ENCODE measurements at places on chromosomes 1 and 21.

DNA sequence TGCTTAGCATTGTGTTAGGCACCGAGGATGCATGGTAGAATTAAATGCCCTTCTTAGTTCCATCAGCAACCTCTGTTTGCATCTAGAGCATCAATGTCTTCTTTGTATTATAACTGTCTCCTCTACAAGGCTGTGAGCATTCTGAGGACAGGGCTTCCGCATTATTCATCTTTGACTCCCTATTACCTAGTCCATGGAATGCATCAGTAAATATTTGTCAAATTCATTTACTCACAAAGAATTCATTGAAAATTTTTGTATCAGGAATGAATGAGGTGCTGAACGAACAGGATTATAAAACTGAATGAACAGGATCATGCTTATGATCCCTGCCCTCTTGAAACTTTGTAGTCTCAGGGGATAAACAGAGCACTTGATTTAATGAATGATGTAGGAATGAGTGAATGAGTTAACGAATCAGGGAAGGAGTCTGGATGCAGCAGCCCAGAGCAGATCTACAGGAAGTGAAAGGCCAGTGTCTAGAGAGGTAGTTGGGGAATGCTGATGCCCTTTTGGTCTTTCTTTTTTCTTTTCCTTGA, 2.8 kb downstream of the RHBDL2 start:
- DNase-seq = no peak

DNA sequence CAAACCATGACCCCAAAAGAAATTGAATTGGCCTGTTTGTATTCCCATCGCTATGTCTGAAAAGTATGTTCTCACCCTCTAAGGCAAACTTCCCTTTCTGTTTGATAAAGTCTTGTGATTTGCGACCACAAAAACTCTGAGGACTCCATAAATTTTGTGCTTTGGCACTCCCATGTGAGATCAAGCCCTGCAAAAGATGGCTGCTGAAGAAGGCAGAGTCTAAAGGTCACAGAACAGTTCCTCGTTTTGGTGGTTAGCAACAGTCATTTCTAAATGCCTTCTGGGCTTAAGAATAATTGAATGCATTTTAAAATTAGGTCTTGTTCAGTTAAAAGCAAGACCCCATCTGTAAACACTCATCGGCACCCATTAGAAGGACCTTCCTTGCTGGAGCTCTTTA, 441.6 kb downstream of the OMA1 start:
- DNase-seq = no peak

GRCh38 chr21:31201548-31201947, 142.5 kb downstream of the TIAM1 start:
- no peak for DNase-seq

- DNase-seq = no peak
These were observed 9.7 kb downstream of the CNTN2 start for GRCh38 chr1:205052690-205053089.

DNA sequence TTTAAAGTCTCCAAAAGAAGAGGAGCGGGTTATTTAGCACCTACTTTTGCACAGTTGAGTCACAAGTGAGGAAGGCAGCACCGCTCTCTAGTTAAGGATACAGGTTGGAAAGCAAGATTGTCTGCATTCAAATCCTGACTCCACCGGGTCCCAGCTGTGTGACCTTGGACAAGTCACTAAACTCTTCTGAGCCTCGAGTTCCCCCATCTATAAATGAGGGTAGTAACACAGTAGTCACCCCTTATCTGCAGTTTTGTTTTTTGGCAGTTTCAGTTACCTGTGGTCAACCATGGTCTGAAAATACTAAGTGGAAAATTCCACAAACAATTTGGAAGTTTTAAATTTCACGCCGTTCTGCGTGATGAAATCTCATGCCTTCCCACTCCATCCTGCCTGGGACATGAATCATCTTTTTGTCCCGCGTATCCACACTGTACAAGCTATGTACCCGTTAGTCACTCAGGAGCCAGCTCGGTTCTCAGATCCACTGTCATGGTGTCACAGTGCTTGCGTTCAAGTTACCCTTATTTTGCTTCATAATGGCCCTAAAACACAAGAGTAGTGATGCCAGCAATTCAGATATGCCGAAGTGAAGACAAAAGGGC, 49.4 kb downstream of the CAPZB start:
- DNase-seq = no peak

DNA sequence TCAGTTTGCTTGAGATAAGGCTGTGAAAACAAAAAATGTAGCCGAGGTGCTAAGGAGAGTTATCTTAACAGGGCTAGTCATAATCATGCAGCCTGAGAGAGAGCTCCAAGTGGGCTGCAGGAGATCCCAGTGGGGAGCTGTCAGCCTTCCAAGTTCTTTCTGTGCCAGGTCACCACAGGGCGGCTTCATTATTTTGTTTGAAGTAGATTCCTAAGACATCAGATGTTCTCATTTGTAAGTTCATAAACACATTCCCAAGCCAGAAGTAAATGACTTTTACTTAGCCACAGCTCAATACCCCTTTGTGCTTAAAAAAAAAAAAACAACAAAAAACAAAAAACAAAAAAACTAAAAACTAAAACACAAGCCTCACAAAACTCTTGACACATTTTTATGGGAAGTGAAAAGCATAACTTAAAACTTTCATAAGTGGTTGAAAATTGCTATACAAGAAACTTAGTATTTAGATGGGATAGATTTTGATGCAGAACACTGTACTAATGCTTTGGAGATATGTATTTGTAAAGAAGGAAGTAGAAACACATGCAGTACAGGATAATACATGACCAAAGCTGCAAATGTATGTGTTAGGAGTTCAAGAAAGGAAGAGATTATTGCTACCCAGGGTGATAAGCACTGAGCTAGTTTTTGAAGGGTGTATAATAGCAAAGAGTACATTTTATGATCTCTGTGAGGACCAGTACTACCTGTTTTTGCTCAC, 8.6 kb downstream of the CDC14A start:
- peak; percentile 9 for DNase-seq

- DNase-seq = peak; percentile 70
These were observed 90.8 kb upstream of the TMPRSS2 start for GRCh38 chr21:41598561-41599431.

- no peak for DNase-seq
These were observed 3.7 kb downstream of the PADI6 start for GRCh38 chr1:17375651-17376050.

GRCh38 chr21:32529679-32530078, 55.6 kb downstream of the TCP10L start:
- no peak for DNase-seq

- no peak for DNase-seq
These were observed 13.0 kb downstream of the FAM229A start for GRCh38 chr1:32349211-32349708.

DNA sequence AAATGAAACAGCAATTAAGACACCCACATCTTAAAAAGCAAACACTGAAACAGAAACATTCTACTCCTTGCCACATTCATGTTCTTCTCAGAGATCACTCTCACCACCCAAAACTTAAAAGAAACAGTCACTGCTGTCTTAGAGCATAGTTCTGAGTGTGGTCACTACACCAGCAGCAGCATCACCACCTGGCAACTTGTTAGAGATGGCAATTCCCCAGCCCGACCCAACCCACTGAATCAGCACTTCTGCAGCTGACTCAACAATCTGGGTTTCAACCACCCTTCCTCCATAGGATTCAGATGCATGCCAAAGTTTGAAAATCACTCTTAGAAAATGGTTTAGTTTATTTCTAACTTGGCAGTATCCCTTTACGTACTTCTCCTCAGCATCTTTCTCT, 126.1 kb downstream of the CDC42BPA start:
- DNase-seq = no peak

- no peak for DNase-seq
These were observed 25.9 kb downstream of the RPAP2 start for GRCh38 chr1:92324784-92325183.

- DNase-seq = no peak
These were observed 204.9 kb downstream of the VAV3 start for GRCh38 chr1:107760065-107760464.

- no peak for DNase-seq
These were observed 510.5 kb downstream of the PLPP3 start for GRCh38 chr1:56068908-56069307.

DNA sequence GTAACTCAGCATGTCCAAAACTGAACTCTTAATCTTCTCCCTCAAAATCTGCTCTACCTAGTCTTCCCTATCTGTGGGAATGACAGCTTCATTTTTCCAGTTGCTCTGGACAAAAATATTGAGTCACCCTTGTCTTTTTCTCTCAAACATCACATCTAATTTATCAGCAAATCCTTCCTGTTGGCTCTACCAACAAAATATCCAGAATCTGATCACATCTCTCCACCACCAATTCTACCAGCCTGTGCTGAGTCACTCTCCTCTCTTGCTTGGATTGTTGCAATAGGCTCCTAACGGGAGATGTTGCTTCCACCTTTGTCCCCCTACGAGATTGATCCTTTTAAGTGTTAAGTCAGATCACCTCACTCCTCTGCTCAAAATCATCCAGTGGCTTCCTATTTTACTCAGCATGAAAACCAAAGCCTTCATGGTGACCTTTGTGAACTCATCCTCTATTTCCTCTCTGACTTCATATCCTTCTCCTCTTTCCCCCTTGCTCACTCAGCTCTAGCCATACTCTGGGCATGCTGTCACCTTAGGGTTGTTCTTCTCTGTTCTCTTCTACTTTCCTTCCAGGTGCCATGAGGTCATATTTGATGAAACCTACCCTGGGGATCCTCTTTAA, 21.5 kb upstream of the SMYD2 start:
- no peak for DNase-seq

- DNase-seq = peak; percentile 24
These were observed 710 bp downstream of the GLRX2 start for GRCh38 chr1:193104502-193104906.

DNA sequence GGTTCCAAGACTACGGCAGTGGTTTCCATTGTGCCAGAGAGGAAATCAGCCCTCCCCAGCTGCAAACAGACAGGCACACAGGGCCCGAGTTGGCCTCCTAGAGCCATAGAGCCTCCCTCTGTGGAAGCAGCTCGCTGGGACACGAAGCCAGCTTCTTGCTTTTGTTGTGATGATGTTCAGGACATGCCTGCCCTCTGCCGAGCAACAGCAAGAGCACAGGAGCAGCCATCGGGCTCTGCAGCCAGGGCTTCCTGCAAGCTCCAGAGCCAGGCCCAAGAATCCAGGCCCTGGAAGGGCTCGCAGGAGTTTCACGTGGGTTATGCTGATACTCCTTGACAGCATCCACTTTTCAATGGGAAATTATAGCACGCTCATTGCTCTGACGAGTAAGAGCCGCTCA, 18.5 kb downstream of the NPHP4 start:
- DNase-seq = no peak

GRCh38 chr1:44999232-44999631, 11.9 kb downstream of the HECTD3 start:
- DNase-seq = no peak

GRCh38 chr1:228669242-228669585, 66.1 kb upstream of the RHOU start:
- DNase-seq = no peak

DNA sequence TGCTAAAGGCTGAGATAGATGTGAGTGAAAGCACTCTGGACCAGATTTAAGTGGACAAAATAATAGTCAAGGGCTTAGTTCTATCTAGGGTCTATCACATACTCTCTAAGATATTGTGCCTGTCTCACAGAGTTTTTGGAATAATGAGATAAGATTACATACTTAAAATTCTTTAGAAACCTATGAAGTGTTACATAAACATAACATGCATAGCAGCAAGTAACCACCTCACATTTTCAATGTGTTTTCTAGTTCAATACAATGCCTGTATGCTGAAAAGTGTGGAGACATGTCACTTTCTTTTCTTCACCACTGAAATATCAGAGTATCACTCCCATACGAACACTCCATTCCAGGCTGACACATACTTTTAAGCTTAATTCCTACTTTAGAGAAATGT, 16.2 kb downstream of the SDCCAG8 start:
- DNase-seq = no peak

- DNase-seq = no peak
These were observed 7.8 kb downstream of the SLC41A1 start for GRCh38 chr1:205805082-205805711.

DNA sequence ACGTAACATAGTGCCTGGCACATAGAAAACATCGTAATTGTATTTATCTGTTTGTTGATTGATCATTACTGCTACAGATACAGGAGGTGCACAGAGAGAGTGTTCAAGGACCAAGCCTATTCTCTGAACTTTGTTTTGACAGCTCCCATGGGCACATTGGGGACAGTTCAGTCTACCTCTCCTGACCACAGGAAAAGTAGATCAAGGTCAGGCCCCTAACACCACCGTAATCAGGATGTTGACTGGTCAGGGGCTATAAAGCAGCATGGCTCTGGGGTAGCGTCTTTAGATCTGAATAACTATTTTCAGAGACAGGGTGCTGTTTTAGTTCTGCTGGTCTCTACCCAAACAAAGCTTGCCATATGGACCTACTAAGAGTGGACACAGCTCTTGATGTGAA, 223.1 kb upstream of the IRF2BP2 start:
- no peak for DNase-seq

DNA sequence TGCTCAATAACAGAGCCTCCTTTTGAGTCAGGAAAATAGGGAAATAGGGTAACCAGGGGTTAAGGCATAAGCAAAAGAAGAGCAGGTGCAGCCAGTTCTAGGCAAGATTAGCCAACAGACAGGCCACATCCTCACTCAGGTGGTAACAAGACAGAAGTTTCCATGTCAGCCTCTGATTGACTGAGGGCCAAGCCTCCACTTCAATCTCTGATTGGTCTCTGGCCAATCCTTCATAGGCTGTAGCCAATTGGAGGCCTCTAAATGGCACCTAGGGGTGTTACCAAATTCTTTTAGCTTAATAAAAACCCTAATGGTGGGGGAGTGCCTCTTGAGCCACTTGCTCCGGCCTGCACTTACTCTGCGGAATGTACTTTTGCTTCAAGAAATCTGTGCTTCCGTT, 37.2 kb downstream of the LACTBL1 start:
- DNase-seq = no peak

DNA sequence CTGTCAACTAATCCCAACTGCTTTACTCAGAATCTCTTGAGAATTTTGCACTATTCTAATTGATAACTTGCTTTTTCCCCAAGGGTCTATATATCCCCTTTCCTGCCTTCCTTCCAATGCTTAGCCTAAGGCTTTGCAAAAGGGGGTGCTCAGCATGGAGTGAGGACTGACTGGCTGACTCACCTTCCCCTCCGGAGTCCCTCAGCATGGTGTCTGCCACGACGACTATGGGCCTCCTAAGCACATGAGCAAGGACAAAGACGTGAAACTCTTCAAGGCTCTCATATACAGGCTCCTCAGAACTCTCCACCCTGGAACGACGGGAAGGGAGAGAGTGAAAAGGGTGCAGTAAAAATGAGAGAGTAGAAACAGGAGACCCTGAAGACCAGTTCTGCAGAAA, 13.2 kb upstream of the MTMR11 start:
- DNase-seq = no peak

DNA sequence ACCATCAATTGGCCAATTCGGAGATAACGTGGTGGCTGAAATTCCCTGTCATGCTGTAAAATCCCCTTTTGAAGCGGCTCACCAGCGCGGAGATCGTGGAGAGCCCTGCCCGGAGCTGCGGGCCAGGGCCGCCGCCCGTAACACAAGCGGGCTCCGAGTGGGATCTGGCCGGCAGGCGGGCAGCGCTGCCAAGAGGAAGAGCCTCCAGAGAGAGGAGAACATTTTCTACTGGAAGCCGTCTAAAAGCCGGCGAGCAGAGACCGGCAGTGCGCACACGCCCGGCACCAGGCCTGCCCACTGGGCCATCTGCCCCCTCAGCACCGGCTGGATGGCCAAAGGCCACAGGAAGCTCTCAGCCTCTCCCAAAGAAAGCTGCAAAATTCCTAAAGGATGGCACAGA, 15.5 kb downstream of the SSBP3 start:
- DNase-seq = no peak

All from NCI-H1092 (cell line).